ENCODE measurements at places on chromosomes 12 and 14.
A peak's percentile ranks its signal among the peaks of the same experiment; 100 is the strongest.

GRCh38 chr12:4438834-4439596, 6.6 kb downstream of the FGF6 start:
- peak; percentile 56 for DNase-seq

GRCh38 chr12:49201595-49202295, 12.9 kb upstream of the TUBA1A start:
- DNase-seq: no peak

- DNase-seq: peak; percentile 71
These were observed 15.2 kb downstream of the RASSF3 start for GRCh38 chr12:64625243-64626077.

GRCh38 chr14:77025744-77026165, 2.8 kb downstream of the IRF2BPL start:
- DNase-seq: no peak

DNA sequence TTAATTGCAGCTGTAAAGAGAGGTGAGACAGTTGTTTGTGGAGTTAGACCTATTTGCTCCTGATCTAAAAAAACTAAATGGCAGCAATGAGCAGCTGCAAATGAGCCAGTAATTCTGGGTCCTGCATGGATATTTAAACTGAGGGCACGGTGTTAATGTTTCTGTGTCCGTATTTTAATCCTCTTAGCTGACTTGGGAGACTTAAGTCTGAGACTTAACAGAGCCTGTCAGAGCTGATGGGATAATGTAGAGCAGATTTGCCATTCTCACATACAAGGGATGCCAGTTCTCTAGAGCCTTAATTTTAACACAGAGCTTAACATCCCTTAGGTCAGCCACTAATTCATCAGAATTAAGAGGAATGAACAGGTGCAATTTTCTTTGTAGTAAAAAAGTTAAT, 178.6 kb upstream of the PDE3A start:
- DNase-seq: no peak

GRCh38 chr12:46546634-46547273, 174.2 kb upstream of the SLC38A2 start:
- DNase-seq: no peak

- DNase-seq: peak; percentile 11
These were observed 156.3 kb downstream of the NUBPL start for GRCh38 chr14:31717294-31718085.
